ENCODE measurements at places on chromosomes 12 and 14.

GRCh38 chr12:23535441-23535840 lies 414.0 kb downstream of the SOX5 start:
- DNase-seq: no peak

DNA sequence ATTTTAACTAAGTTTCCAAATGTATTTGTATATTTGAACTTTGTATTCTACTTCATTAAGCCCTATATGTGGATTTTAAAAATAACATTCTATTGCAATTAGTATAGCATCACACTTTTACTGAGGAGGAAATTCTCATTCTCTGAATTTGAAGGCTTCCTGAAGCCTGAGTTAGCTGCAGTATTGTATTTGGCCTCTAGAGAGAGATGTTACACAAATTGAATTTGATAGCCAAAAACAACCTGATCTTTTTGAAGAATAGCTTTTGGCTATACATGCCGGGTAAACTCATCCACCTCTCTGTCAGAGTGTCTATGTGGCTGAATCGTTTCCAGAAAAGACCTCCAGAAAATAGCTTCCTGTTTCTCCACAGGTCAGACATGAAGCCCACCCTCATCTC lies 316.5 kb upstream of the OR4E1 start:
- no peak for DNase-seq

GRCh38 chr14:100556936-100557505 lies 30.2 kb downstream of the BEGAIN start:
- DNase-seq: no peak

- DNase-seq: no peak
These were observed at the start of gene SETD1B for GRCh38 chr12:121803861-121804416. SETD1B (plus strand) TSS chr12:121804009; CDS start chr12:121804738, 729 bp downstream.

DNA sequence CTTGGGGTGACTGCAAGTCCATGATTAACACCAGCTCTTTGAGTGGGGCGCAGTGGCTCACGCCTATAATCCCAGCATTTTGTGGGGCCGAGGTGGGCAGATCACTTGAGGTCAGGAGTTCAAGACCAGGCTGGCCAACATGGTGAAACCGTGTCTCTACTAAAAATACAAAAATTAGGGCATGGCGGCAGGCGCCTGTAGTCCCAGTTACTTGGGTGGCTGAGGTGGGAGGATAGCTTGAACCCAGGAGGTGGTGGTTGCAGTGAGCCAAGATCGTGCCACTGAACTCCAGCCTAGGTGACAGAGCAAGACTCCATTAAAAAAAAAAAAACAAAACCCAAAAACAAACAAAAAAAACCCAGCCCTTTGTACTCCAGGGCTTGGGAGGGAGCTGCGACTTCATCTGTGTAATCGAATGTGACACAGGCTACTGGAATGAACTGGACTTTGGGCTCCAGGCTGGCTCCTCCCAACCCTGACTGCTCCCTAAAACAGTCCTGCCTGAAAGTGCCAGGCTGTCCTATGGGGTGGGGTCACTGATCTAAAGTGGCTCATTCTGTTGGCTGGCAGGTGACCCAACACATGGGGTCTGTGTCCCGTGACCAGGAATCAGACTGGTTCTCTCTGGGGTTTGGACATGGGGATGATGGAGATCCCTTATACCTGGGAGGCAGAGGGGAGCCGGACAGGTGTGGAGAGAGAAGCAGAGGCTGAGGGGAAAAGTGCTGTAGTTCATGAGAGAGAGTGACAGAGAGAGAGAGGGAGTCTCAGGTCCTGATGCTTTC lies 9.3 kb upstream of the C12orf43 start:
- DNase-seq: no peak

DNA sequence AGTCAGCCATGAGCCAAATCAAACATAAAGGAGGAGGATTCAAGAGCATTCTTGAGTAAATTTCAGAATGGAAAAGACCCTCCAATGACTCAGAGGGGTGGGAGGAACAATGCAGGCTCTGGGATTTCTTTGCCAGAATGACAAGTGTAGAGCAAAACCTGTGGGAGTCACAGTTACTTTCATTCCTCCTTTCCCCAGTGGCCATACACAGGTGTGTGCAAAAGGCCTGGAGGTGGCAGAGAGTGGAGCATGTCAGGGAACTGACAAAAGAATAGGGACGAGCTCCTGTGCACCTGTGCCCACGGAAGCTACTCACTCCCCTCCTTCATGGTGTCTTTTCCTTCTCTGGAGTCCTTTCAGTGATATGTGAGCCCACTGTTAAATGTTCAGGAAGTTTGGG lies 9.4 kb upstream of the CIPC start:
- no peak for DNase-seq

DNA sequence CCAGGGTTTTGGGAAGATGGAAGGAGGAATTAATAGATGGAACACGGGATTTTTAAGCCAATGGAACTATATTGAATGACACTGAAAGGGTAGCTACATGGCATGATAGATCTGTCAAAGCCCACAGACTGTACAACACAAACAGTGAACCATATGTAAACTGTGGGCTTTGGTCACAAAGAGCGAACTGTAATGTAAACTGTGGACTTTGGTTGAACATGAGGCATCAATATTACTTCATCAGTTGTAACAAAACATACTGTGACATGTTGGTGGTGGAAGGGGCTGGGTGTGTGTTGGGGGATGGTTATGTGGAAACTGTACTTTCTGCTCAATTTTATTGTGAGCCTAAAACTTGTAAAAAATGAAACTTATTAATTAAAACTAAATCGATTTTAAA lies 210.6 kb upstream of the HMGA2 start:
- DNase-seq: no peak

DNA sequence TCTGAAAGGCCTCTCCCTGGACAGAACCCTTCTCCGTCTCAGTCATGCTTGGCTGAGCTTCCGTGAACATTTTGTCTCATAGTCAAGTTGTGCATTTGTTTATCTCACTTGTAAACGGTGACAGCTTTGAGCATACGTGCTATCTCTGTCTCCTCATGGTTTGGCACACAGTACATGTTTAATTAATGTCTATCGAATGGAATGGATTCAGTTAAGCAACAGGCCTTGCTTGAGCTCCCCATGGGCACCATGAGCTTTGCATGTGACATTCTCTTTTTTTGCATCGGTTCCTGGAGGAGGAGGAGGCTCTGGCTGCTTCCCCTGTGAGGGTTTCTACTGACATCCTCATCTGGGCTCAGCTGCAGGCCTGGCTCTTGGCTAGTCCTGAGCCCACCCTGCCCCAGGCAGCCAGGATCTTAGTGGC lies 80.0 kb downstream of the PRIMA1 start:
- DNase-seq: no peak

DNA sequence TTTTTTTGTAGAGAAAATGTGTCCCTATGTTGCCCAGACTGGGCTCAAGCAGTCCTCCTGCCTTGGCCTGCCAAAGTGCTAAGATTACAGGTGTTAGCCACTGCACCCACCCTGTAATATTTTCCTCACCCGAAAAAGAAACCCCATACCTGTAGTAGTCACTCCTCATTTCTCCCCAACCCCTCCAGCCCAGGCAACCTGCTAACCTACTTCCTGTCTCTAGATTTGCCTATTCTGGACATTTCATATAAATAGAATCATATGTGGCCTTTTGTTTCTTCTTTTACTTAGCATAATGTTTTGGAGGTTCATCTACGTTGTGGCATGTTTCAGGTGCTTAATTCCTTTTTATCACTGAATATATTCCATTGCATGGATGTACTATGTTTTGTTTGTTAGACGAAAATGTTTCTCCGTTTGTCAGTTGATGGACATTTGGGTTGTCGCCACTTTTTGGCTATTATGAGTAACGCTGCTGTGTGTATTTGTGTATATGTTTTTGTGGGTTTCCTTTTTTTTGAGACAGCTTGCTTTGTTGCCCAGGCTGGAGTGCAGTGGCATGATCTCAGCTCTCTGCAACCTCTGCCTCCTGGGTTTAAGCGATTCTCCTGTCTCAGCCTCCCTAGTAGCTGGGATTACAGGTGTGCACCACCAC lies 6.2 kb downstream of the ANKRD13A start:
- DNase-seq: no peak

Measured in HFF-Myc (cell line).